ENCODE measurements at places on chromosomes 4 and X.

GRCh38 chr4:113981591-113981990 lies 2.1 kb upstream of the ARSJ start:
- DNase-seq: no peak

GRCh38 chr4:176268963-176269362 lies at the start of gene ASB5:
TSS of gene ASB5 (minus strand) at chr4:176269222. CDS start at chr4:176269108, 114 bp downstream.
- no peak for DNase-seq

DNA sequence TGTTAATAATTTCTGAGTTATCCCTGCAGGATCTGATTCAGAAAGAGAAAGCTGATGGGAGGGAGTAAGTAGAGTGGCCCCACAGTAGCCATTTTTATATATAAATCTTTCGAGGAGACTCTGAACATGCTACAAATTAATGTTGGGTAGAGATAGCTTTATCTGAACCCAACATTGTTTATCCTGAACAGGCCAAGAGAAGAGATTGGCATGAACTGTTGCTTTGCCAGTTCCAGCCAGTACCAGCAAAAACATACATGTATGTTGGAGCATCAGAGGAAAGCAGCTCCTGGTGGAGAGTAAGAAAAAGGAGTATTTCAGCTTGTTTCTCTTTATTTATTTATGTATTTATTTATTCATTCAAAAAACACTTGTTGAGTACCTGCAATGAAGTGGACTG lies 1.6 kb downstream of the MAOA start:
- DNase-seq: no peak

DNA sequence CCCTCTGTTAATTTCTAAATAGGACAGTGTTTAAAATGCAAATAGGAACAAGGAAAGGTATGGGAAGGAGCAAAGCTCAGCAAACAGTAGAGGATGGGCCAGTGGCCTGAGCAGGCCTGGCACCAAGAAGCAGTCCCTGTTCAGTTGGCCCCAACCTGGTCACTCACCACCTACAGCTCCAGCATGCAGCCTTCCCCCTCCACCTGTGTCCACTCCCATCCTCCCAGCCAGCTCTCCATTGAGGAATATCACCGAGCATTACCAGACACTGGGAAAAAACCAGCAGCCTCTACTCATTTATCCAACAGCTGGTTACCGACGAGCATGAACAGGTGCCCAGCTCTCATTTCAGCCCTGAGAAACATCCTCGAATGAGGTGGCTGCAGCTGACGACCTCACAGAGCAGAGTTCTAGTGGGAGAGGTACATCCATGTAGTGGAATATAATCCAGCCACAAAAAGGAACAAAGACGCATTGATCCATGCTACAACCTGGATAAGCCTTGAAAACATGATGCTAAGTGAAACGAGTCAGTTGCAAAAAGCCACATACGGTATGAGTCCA lies 25.6 kb downstream of the CD99L2 start:
- no peak for DNase-seq

- DNase-seq: peak; percentile 98
Measured at GRCh38 chr4:114077610-114078009, 98.2 kb upstream of the ARSJ start.

GRCh38 chr4:186092296-186092695 lies 12.2 kb upstream of the FAM149A start:
- DNase-seq: no peak

DNA sequence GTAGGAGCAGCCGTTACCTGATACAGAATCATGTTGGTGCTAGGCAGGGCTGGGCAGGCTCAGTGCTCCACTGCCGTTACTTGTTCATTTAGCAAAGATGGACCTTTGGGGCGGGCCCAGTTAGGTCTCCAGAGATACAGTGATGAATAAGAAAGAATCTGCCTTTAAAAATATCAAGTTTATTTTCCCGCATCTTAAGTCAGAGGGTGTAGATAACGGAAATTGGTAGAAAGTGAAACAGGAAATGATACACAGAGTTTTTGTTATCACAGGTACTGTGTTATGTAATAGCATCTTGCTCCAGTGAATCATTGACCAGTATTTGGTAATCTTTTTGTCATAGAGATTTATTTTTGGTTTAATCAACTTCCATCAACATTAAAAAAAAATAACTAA lies 5.5 kb downstream of the TMEM131L start:
- no peak for DNase-seq

- DNase-seq: no peak
Measured at GRCh38 chr4:184450743-184451535, 23.4 kb downstream of the IRF2 start.

GRCh38 chrX:57329008-57329407 lies 42.5 kb downstream of the FAAH2 start:
- no peak for DNase-seq

DNA sequence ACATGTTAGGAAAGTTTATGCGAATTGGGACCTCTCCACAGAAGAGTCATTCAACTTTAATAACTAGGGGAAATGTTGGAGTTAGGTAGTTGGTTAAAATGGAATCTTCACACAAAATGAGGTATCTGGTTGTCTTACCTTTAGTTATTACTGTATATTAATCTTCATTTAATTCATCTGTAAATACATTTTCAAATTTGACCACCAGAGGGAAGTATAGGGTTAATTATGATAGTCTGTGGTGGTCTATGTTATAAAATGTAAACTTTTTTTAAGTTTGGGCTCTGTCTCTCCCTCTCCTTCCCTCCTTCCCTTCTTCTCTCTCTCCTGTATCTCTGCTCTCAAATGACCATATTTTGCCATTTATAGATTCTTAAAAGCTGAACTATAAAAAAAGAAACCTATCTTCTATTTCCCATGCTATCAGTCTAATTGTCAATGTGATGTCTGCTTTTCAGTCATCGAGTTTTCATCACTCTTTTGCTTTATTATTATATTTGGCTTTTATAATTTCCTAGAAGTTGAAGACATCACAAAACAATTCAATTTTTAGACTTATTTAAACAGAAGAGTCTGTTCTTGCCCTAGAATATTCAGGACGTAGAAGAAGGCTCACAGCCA lies 49.8 kb downstream of the TMEM144 start:
- DNase-seq: peak; percentile 53

- DNase-seq: no peak
Measured at GRCh38 chr4:121176082-121176934, 12.2 kb upstream of the TNIP3 start.

DNA sequence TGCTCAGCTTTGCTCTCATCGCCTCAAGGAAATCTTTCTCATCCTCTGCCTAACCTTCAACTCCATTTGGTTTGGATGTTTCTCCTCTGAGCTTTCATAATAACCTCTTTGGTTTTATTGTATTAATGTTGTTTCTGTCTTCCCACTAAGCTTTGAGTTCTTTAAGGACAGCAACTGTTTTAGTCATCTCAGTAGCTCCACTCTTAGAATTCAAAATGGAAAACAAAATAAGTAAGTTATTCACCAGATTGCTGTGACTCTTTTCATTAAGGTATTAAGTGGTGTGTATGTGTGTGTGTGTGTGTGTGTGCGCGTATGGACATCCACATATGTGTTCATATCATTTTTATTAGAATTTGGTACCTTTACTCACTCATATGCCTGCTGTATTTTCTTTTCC lies 279.2 kb upstream of the BOD1L1 start:
- DNase-seq: no peak

- no peak for DNase-seq
Measured at GRCh38 chr4:121535351-121535750, 154.5 kb upstream of the QRFPR start.

- DNase-seq: peak; percentile 64
Measured at GRCh38 chr4:158322109-158322508, 111.8 kb downstream of the TMEM144 start.

GRCh38 chr4:51943221-51943620 lies 76.9 kb downstream of the LRRC66 start:
- DNase-seq: peak; percentile 27

DNA sequence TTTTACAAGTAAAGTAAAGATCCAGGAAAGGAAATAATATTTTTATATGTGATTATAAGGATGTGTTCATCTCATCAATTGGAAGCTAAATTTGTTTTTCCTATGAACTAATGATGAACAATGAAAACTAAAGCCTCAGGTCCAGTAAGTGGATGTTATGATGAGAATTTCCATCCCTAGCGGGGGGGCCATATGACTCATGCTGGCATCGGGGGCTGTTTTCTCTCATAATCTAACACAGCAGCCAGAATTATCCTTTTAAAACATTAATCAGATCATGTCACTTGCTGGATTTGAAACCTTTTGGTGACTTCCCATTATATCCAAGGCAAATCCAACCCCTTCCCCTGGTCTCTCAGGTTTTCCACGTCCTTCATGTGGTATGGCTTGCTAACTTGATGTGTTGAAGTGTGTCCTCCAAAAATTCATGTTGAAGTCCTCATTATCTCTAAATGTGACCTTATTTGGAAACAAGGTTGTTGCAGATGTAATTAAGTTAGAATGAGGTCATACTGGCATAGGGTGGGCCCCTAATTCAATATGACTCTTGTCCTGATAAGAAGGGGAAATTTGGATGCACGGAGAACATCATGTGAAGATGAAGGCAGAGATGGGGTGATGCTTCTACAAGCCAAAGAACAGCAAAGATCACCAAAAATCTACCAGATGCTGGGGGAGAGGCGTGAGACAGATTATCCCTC lies 96.8 kb downstream of the AKAP4 start:
- DNase-seq: peak; percentile 11

DNA sequence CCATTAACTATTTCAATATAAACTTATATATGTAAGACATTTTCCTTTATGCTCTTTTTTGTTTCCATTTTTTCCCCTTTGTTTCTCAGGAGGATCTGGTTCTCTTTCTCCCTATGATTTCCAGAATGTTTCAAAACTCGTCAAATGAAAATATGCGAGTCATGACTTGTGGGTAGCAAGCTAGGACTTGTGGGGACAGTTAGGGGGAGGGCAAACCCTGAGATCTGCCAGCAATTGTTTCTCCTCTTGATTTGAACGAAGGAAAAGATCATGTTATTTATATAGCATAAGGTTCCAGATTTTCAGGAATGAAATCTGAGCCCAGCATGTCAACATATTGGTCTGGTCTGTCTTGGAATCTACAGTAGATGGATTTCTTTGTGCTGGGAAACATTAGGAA lies 28.9 kb upstream of the GPC4 start:
- DNase-seq: no peak

DNA sequence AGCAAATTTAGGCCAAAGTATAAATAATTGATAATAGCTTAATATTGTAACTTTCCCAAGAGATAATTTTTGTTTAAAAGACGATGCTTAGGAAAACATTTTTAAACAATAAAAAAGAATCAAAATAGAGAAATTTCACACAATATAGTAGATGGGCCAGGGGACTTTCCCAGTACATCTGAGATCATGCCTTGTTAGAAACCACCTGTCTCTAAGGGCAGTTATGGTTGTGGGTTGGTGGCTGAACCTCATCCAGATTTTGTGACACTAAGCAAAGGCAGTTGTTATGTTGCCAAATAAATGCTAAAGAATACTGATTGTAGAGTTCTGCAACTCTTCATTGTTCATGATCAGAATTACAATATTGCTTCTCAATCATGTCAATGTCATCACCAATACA lies 270.6 kb downstream of the BANK1 start:
- DNase-seq: no peak

DNA sequence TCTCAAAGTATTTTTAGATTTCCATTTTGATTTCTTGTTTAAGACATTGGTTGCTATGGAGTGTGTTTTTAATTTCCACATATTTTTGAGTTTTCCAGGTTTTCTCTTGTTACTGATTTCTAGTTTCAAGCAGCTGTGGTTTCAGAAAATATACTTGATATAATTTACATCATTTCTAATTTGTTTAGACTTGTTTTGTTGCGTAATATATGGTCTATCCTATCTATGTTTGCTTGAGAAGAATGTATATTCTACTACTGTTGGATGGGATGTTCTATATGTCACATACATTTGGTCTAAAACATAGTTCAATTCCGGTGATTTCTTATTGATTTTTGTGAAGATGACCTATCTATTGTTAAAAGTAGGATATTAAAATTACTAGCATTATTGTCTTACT lies 170.5 kb upstream of the EMCN start:
- no peak for DNase-seq

- no peak for DNase-seq
Measured at GRCh38 chr4:13704761-13705160, 77.2 kb upstream of the BOD1L1 start.

- DNase-seq: peak; percentile 0
Measured at GRCh38 chrX:51395810-51396728, 63.4 kb downstream of the NUDT10 start.

GRCh38 chr4:100299046-100299840 lies 109.0 kb upstream of the DDIT4L start:
- DNase-seq: peak; percentile 93

DNA sequence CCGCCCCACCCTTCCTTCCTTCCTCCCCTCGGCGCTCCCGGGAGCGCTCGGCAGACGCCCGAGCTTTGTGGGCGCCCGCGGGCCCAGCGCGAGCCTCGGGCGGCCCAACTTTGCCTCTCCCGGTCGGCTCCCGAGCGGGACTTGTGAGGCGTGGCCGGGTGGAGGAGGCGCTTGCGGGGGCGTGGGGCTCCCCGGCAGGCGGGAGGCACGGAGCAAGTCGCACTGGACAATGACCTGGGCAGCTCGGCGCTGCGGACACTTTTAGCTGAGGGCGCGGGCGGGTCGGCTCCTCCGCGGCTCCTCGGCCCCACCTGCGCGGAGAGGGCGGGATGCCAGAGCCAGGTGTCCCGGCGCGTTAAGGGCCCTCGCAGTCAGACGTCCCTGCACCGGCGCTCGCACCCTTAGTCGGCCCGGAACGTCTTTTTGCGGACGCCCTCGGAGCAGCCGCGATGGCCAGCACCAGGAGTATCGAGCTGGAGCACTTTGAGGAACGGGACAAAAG lies 385 bp downstream of the DCLK2 start:
- peak; percentile 79 for DNase-seq

DNA sequence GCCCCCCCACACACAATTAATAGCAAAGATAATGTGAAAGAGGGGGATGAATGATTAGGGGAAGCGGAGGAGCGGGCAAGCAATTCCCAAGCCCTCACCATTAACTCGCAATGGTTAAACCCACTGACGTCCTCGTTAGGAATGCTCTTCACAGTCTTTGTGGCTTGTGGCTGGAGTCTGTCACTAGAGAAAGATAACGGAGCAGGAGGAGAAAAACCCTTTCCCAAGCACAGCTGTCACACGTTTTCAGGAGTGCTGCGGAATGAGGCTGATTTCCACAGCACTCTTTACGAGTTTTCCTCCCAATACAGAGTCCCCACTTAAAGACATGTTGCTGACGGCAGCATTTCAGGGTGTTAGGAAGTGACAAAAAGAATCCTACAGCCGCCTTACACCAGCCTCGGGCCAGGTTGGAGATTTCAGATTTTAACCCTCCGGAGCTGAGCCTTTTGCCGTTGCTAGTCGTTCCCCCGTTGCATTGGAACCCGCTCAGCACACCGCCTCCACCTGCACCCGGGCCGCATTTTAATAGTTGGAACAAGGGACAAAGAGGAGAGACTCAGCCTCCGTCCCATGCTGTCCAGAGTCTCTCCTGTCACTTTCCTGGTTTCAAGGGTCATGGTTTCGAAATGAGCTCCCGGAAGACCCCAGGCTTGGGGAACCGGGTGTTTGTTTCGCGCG lies 92.2 kb downstream of the GEMIN8 start:
- peak; percentile 33 for DNase-seq

- DNase-seq: no peak
Measured at GRCh38 chr4:57220172-57220571, 110.0 kb upstream of the IGFBP7 start.
